ENCODE measurements at places on chromosomes 7 and 10.

- no peak for DNase-seq
Observed at GRCh38 chr7:151493083-151493482, 26.6 kb downstream of the RHEB start.

DNA sequence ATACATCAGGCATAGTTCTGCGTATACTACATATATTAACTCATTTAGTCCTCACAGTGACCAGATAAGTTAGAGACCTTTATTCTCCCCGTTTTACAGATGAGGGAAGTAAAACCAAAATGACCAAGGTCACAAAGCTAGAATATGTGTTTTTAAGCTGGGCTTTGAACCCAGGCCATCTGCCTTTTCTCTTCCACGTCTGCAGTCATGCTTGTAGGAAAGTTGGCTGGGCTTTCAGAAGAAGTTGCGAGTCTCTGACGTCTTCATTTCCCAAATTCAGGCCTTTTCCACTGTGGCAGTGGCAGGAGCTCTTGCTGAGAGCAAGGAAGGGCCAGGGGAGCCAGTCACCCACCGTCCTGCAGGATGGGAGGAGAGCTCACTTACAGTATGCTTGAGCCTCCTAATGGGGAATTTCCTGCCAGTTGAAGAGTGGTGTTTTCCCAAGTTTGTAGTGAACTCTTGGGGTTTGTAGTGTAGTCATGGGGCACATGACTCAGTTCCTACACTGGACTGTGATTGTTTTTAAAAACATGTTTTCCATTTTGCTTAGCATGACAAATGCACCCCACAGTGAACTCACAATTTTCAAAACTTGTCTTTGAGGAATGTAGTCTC, 34.2 kb downstream of the CYP17A1 start:
- peak; percentile 1 for DNase-seq

DNA sequence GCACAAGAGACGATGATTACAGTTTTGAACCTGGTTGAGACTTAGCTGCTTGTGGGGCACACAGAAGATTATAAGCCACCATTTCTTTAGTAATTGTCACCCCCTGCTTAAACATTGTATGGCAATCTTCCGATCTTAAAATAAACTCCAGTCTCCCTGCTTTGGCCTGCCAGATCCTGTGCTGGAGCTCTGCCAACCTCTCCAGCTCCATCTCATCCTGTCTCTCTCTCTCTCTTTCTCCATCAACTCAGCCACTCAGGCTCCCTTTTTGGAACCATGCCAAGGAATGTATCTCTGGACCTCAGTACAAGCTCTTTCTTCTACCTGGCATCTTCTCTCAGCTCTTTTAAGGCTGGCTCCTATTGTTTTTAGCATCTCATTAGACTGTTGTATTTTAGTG, 1053.2 kb downstream of the REEP3 start:
- DNase-seq, result peak; percentile 78

DNA sequence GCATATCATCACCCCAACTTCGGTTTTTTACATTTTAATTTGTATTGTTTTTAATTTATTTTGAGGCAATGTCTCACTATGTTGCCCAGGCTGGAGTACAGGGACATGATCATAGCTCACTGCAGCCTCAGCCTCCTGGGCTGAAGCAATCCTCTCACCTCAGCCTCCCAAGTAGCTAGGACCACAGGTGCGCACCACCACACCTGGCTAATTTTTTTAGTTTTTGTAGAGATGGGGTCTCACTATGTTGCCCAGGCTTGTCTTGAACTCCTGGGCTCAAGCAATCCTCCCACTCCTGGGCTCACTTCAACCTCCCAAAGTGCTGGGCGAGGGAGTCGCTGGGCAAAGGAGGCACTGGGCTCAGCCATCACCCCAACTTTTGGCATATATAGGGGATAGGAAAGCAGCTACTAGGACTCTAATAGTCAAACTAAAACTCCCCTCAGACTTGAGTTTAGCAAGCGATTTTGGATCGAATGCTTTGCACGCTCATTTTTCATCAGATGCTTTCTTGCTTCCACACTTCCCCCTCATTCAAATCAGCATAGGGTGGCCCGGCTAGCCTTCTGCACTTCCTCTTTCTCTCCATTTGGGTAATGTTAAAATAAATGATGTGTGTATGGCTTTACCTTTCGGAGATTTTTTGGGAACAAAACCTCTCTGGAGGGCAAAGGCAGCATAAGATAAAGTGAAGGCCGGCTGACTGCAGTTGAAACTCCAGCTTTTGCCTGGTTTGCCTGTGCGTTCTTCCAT, 20.8 kb upstream of the NMT2 start:
- DNase-seq, result no peak

- DNase-seq, result no peak
Observed at GRCh38 chr7:104859754-104860426, 154.1 kb upstream of the KMT2E start.

- DNase-seq, result no peak
Observed at GRCh38 chr7:128831178-128831993, 1.2 kb downstream of the FLNC start.

DNA sequence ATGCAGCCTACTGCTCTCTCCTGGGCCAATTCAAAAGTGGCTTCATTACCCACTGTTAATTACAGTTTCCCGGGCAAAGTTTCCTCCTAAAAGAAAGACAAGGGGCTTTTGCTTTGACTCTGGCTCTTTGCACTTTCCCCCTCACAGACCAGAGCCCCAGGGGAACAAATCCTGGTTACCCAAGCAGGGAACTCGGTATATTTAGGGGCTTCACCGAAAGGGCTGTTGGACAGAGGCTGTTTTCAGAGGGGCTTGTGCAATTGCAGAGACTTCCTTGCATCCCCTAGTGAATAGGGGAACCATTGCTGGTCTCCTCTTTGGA, 7.0 kb downstream of the CPA1 start:
- no peak for DNase-seq

GRCh38 chr10:89655722-89656121, 10.7 kb upstream of the PANK1 start:
- no peak for DNase-seq

- no peak for DNase-seq
Observed at GRCh38 chr10:11210211-11210922, 192.7 kb downstream of the CELF2 start.

GRCh38 chr10:70885931-70886903, 2.1 kb downstream of the PCBD1 start:
- no peak for DNase-seq

DNA sequence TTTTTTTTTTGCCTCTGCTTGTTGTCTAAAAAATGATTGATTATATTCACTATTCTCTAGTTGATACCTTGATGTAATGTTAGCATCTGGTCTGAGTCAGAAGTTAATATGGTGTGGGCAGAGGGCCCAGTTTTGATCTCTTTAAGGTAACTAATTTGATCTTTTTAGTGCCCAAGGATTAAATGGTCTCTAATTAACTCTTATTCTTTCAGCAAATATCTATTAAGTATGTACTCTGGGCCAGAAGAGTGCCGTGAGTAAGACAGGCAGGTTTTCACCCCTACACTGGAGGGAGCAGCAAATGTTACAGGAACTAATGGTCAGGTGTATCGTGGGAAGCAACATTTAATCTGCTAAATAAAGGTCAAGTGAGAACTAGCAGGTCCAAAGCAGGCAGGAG, 144.6 kb upstream of the COL1A2 start:
- no peak for DNase-seq

- DNase-seq, result no peak
Observed at GRCh38 chr7:94507462-94507861, 2.1 kb upstream of the CASD1 start.

DNA sequence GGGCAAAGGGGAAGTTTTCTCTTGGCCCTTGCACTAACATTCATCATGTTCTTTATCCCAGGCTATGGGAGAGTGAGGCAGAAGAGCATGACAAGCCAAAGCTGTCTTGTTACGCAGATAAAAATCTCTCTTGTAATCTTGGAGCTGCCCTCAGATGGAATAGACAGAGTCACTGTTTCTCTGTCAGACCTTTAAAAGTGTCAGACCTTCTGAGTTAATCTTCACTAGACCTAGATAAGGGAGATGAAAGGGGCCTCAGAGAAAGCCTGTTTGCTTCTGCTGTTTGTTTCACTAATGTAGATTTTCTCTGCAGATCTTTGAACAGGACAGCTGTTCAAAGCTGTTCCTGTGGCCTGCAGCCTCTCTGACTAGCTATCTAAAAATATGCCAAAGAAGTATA, 112.9 kb downstream of the KIF20B start:
- no peak for DNase-seq

DNA sequence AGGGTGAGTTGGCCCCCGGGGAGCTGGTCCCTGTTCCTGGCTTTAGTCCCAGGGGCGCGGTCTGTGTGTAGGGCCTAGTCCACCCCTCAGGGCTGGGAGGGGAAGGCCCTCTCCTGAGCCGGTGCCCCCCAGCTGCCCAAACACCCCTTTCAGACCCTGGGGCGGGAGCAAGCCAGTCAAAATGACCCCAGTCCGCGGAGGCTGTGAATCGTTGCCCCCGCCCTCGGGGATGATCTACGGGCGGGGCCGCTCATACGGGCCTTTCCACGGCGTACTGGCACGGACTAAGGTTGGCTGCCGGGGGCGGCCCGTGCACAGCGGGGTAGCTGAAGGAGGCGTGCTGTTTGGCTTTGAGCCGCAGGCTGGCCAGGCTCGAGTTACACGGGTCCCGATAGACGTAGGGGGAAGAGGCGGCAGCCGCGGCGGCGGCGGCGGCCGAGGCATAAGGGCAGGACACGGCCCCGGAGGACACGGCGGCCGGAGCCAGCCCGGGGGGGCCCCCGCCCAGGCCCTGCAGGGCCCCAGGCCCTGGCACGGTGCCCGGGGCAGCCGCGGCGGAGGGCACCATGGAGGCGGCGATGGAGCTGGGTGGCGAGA, 4.3 kb downstream of the ELOVL3 start:
- DNase-seq, result peak; percentile 68

DNA sequence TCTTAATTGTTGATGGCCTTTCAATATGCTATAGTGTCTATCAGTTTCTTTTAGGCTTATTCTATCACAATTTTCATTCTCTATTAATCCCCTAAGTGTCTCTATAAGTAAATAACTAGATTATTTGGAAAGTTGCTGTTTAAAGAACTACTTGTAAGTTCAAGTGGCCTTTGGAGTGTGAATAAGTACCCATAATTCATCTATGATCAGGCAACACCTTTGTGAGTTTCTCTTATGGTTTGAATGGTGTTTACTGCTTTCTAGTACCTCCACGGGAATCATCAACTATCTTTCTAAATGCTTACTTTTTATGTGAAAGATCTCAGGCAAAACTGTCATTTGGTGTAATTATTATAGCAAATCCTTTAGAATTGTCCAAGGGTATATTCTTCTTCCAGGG, 166.7 kb downstream of the POU6F2 start:
- DNase-seq, result peak; percentile 69

DNA sequence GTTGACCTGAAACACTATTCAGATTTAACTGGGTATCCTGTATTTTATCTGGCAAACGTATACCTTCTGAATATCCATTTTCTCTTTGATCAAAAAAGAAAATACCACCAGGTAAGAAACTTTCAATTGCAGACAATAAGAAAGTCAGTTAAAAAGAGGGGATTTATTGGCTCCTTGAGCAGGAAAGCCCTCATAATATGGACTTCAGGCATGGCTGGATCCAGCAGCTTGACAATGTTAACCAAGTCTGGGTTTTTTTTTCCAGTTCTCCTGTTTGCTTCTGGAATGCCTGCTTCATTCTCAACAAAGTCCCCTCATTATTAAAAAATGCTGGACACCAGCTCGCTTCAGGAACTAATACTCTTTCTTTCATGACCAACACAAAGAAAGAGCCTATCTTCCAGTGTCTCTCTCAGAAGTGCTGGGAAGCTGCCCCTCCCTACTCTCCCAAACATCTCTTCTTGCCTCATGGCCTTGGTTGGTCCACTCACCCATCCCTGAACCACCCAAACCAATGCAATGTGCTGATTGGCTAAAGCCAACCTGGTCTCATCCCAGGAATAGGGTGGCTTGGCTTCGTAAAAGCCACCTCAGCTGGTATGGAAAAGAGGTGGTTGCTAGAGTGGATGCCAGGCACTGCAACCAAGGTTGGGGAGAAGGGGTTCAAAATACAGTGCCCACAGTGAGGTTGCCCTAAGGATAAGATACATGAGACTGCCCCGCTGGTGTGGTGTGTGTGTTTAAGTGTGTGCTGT, 30.6 kb upstream of the WDFY4 start:
- DNase-seq, result no peak

GRCh38 chr7:152663931-152664330, 12.0 kb downstream of the XRCC2 start:
- DNase-seq, result no peak

DNA sequence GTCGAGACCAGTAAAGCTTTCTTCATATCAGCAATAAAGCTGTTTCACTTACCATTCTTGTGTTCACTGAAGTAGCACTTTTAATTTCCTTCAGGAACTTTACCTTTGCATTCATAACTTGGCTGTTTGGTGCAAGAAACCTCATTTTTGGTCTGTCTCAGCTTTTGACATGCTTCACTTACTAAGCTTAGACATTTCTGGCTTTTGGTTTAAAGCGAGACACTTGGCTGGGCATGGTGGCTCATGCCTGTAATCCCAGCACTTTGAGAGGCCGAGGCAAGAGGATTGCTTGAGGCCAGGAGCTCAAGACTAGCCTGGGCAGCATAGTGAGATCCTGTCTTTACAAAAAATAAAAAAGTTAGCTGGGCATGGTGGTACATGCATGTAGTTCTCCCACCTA, 15.8 kb downstream of the PLEKHA1 start:
- no peak for DNase-seq

GRCh38 chr7:120793213-120793936, 64.6 kb downstream of the TSPAN12 start:
- no peak for DNase-seq

- DNase-seq, result no peak
Observed at GRCh38 chr7:90824386-90825307, 228.5 kb downstream of the CDK14 start.

DNA sequence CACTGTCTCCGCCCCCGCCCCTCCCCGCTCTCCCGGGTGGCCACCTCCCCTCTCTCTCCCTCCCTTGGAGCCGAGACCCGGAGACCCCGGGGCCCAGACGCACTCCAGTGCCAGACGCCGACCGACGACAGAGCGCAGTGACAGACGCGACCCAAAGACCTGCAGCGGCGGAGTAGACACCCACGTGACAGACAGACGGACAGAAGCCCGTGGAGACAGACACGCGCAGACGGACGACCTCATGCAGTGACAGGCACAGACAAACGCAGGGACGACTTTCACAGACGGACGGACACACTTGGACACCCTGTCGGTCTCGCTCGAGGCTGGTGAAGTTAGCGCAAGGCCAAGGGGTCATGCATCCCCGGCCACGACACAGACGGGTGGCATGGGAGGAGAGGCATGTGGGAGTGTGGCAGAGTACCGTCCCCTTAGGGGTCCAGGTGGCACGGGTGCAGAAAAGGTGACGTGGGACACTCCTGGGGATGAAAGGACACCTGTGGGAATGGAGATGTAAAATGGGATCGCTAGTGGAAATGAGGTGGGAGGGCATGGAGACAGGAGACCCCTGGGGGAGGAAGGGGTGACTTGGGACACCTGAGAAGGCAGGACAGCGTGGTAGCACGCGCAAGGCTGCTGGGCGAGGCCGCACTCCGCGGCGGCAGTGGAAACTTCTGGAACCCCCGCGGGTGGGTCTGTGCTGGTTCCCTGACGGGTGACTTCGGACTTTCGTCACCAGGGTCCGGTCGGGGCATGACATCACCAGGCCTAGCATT, 456 bp upstream of the ACHE start:
- no peak for DNase-seq

- peak; percentile 79 for DNase-seq
Observed at GRCh38 chr7:8260871-8261694, 884 bp downstream of the ICA1 start.

Measured in NCI-H510A treated with DMSO at 0.1 percent for 48 hours (cell line).